ENCODE measurements at places on chromosomes 2 and 18. TPM values are rescaled to one million over a fixed set of nuclear protein-coding genes. Genes with fewer than 3 reads are reported as not detected.

DNA sequence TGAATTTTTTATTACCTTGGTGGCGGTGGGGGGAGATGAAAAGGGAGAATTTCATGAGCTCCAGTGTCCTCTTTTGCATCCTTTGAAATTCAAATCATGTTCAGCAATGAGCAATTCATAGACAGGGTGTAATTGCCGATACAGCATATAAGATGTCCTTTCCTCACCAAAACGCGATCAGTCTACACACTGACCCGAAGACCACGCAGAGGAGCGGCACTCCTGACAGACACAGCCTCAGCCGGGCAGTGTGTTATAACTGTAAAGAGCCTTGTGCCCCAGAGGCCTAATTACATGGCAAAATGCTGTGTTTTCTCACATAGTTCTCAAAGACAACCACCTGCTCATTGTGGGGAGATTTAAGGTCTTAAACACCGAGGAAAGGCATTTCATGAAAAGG, 38.4 kb upstream of the APCDD1 start:
- ATAC-seq: no peak

DNA sequence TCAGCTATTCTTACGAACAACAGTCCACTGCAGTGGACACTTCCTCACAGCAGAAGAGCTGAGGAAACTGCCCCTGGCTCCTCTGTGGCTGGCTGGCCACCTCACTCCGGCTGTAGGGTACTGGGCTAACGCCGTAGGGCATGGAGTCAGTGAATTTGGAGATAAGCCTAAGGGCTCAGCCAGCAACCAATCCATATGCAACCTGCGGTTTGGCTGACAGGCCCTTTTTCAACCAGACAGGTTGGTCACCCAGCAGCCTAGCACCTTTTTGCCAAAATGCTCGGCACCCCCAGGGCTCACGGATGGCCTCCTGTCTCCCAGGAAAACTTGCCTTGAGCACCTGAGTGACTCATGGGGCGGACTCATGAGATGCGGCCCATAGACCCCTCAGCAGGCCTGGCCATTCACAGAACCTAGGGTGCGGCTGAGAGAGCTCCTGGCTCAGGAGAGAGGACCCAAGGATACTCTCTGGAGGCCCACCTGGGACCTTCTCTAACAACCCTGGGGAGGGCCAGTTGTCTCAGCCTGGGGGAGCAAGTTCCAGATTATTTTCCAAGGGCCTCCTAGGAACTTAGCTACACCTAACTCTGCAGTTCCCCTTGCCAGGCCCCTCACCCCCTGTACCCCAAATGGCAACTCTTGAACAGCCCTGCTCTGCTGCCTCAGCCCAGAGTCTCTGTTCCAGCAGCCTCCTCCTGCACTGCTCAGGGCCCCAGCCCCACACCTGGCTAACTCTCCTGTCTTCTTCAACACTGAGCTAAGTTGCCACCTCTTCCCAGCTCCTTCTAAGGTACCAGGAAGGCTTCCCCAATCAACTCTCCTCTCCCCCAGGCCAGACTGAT, 252.1 kb downstream of the CYP26B1 start:
- no peak for ATAC-seq

The CRYGC gene
- total RNA-seq: not detected

The STK17B gene
- 11.0 TPM for total RNA-seq

Data from esophagus mucosa (tissue), 1 donor.